ENCODE measurements at places on chromosomes 1 and 21.
A peak's percentile ranks its signal among the peaks of the same experiment; 100 is the strongest.

DNA sequence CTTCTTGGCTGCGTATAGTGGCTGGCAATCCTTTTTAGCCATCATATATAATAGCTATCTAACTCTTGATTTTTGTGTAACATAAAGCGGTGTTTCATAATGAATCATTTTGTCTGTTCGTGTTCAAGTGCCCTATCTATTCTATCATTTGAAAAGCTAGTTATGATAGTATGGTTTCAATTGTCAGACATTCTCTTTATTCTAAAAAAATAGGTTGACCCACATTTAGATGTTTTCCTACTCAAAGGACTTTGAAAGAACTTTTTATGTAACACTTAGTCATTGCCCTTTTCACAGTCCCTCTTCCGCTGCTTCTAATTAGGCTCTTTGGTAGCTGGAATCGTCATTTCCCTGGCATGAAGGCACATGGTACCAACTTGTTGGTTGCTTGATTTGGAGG, 272.2 kb upstream of the B3GALT2 start:
- no peak for DNase-seq

DNA sequence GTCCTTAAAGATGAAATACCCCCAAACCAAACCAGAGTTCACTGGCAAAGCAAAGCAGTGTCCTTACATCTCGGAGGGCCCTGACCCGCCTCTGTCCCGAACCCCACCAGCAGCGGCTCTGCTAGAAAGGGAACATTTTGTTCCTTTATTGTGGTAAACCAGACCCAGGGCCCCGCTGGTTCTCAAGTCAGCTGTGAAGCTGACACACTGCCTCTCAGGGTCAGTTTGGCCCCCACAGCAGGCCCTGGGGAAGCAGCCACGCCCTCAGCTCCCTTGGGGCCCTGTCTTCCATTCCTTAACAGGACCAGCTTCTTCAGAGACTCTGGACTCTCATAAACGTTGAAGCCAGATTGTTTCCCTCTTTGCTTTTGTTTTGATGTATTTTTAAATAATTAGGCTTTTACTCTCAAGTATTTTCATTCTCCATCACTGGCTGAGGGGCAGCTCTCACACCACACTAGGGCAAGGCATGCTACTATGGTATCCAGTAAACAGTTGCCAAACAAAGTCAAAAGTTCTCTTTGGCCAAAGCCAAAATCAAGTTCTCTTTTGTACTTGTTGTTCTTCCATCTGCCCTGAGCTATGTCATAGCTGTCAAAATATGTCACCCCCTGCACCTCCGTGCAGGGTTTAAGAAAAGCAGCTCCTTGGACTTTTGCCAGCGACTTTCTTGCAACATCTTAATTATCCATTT, 61.1 kb upstream of the ANGPTL1 start:
- DNase-seq, result peak; percentile 63

DNA sequence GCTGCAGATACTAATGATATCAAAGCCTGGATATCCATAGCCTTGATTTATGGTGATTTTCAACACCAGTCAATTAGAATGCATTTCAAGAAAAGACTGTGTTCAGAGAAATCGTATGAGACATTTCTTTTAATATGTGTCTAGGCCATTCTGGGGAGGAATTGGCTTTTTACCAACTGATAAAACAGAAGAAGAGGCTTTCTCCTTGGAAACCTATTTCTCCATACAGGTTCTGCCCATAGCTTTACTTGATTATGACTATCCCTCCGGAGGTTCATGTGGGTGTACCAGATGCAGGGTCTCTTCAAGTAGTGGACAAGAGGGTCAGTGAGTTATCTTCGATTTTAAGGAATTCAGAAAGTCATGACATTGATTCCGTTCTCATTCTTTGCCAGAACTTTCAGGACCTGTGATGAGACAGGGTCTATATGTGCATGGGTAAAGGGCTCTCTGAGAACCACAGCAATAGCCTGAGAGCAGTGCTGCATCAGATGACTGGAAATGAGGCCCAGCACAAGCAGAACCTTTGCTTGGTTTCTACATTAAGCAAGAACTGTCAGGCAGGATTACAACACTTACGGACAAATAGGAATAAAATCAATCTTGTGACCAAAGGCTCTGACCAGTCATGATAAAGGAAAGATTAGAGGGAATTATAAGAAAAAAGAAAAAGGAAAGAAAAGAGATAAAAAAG, 263.7 kb upstream of the SGIP1 start:
- DNase-seq, result no peak

GRCh38 chr1:67561704-67562113, 123.3 kb upstream of the GADD45A start:
- peak; percentile 86 for DNase-seq

DNA sequence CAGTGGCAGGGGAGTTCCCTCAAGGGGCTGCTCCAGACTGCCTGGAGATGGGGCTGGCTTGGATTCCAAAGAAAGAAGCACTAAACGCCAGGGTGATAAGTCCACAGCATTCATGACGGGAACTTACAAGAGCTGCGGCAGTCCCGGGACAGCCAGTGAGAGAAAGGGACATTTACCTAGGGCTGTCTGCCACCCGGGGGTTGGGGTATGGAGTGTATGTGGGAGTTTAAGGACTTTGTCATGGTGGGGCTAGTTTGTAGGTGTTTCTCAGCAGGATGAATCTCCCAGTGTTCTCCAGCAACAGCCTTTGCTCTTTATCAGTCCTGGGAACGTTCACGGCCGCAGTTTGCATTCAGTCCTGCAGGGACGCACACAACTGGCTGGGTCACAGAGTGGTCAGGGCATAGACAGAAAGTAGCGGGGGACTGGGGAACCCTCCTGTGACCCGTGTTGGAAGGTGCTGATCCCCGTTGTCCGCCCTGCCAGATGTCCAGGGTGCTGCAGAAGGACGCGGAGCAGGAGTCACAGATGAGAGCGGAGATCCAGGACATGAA, 41.4 kb upstream of the HMGN1 start:
- no peak for DNase-seq

- DNase-seq, result peak; percentile 99
These were observed 359.0 kb upstream of the PTBP2 start for GRCh38 chr1:96362623-96363022.

GRCh38 chr1:160726498-160727315, 12.3 kb upstream of the SLAMF7 start:
- DNase-seq, result peak; percentile 63

DNA sequence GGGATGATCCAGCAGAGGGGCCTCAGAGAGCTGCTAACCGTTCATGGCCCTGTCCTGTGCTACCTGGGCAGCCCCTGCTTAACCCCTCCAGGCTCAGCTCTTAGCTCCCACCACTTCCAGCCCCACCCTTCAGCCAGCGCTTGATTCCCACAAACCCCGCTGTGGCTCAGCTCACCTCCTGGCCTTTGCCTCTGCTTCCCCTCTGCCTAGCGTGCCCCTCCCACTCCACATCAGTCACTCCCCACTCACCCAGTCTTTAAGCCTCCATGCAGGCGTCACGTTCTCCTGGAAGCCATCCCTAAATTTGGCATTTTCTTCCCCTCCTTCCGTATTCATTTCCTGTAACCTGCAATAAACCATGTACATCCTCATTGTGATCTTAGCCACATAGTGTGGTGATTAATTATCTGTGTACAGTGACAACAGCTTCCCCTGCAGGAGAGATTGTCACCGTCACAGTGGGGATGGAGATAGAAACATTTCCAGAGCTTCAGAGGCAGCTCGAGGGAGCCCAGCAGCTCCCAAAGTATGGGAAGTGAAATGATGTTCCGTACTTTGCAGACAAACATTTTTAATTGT, 65.5 kb downstream of the EPHB2 start:
- DNase-seq, result peak; percentile 45

DNA sequence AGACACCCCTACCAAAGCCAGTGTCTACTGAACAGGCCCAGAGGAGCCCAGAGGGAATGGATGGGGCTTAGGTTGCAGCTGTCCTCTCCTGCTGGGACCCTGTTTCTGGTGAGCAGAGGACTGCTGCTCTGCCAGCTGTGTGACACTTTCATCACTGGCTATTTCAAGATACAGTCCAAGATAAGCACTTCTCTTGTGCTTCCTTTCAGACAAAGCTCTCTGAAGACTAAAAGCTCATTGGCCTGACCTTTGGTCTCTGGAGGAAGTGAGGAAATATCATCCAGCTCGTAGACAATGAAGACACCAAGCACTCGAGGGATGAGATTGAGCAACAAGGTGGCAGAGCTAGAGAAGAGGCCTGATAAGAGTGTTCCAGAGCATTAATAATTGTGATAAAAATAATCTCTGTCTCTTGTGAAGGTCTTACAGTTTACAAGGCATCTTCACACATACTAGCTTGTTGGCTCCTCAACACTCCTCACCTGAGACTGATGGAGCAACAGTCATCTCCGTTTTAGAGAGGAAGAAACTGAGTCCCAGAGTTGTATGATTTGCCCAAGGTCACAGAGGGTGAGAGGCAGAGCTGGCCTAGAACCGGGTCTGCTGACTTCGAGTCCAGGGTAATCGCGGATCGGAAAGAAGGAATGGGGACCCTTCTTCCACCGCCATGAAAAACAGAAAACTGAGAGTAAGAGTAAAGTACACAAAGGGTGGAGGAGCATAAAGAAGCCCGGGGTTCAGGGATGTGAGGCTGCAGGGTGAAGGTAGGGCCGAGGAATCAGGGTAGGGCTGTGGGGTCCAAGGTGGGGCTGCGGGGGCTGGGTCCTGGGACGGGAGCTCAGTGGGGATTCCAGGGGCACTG, 666 bp downstream of the PAFAH2 start:
- peak; percentile 76 for DNase-seq

DNA sequence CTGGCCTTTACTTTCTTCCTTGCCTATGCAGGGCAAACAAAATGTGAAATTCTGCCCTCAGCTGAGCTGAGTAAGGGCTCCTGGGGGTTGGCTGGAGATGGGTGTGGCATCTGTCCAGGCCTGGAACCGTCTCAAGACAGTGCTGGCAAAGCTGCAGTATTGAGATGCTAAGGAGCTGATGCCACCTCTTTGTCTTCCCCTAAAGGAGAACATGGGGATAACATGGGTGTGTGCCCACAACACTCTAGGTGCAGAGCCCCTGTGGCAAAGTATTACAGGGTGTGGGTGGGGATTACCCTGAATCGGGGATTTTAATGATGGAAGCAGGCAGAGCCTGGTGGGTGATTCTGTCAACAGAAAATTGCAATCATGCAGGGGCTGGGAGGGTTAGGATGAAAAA, 2.5 kb upstream of the ST3GAL3 start:
- DNase-seq, result peak; percentile 33

DNA sequence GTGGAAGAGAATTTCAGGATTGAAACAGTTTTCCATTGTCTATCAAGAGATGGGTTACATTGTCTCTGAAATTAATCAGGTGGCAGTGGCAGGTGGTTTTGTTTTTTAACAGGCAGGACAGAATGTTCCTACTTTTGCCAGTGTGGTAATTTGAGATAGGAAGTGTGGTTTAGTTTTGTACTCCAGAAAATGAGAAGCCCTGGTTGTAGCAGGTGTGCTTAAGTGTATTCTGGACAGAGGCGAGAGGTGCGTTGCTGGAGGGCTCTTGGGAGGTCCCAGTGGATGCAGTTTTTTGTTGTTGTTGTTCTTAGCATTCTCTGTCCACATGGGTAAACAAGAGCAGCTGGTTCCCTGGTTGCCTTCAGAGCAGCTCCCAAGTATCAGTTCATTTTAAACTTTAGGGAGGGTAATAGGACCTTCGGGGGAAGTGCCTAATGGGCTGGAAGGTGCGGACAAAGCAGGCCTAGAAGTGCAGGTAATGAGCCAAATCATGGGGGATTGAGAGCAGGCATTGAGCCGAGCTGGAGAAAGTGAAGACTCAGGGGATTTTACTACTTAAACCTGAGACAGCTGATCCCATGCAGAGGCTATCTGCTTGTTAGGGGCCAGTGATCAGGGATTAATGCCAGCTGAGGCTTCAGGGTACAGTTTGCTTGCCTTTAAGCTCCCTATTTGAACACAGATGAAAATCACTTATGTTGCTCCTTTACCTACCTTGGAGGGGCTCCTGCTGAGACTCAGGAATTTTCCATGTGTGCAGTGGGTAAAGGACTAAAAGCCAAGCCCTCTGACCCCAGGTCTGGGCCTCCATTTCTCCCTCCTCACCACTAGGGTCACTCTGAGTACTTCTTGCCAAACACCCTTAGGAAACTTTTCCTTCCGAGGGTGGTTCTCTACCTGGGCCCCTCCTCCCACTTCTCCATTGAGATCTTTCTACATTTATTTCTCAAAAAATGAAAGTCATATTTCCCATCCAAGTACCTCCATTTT, 6.1 kb downstream of the PFKFB2 start:
- no peak for DNase-seq

DNA sequence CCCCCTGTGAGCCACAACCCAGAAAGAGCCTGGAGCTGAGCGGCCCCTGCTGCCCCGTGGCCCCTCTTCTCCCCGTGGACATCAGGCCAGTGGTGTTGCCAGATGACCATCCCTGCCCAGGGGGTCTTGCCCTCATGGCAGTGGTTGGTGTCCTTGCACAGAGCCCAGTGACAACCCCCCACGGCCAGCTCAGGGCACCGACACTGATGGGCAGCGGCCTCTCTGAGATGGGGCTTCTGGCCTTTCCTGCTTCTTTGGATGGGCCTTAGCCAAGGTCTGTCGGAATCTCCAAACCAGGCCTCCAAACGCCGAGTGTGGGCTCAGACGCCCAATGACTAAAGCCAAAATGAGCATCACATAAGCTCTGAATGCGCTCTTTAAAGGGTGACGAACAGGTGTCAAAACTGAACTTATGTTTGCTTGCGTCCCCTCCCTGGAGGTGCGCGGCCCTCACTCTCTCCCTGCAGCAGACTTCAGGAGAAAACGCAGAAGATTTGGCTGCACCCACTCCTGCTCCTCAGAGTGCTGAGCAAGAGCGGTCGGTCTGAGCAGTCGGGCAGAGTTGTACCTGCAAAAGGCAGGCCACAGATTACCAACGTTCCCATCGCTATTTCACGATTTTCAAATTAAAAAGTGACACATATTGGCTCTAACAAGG, 41.9 kb downstream of the UBE2G2 start:
- DNase-seq, result no peak

- no peak for DNase-seq
These were observed 39.4 kb downstream of the SLC2A7 start for GRCh38 chr1:8986814-8987190.

DNA sequence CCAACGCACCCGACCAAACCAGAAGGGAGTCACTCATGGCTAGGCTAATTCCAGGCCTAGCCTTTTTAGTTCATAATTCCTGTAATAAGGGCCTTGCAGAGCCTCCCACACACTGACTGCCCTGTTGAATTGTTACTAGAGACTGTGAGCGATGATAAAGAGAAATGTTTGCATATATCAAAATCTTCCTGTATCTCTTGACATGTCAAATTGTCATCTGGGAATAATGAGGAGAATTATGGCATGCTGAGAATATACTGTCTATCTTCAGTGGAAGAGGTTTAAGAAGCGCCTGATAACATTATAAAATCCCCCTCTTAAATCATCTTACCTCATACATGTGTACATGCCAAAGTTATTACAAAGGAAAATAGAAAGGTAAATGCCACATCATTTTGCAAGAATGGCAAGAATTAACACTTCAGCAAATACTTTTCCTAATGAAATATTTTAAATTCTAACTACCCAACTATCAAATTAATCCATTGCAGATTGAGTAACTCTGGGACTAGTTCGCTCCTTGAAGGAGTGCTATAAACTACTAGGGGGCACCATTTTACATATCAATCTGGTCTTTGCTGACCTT, 144.1 kb downstream of the CENPF start:
- no peak for DNase-seq

Measured in EH (cell line).